ENCODE measurements at places on chromosomes 7 and 10. TPM values are rescaled to one million over a fixed set of nuclear protein-coding genes. Genes with fewer than 3 reads are reported as not detected.

DNA sequence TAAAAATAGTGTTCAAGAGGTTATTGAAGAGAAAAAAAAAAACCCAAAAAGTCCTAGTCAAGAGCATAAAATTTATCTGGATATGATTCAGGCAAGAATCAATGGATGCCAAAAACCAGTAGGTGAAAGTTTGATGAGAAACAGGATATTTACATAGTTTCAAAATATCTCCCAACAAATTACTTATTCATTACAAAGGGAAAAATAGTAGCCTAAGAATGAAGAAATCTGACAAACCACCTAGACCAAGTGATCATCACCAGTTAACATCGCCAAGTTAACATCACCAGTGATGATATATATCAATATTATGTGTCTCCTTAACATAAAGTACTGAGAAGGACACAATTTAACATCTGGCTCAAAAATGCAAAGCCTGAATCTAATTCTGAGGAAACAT lies 85.2 kb downstream of the RNLS start:
- peaks cover 2% of the 10 kb centered on the region for H3K36me3 ChIP-seq
- no peak overlapping the region for H3K27ac ChIP-seq
- no peaks in the 10 kb centered on the region for H3K27me3 ChIP-seq
- peaks cover 11% of the 10 kb centered on the region for H3K4me1 ChIP-seq

DNA sequence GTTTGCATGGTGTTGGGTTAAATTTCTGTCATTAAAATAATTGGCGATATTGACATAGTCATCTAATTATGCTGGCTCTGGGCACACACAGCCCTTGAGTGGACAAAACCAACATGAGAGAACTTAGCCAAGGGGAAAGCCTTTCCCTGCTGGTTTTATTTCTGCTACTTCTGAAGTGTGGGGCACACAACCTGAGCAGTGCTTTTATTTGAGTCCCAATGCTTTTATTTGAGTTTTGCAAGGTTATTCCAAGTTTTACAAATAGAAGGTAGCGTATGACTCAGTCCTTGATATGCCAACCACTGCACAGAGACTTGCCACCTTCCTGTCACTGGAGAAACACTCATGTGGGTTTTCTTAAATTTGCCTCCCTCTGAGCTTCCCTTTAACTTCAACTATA lies 145.7 kb downstream of the EGFR start:
- H3K4me3 ChIP-seq, result no peak overlapping the region
- H3K27me3 ChIP-seq, result no peaks in the 10 kb centered on the region
- H3K4me1 ChIP-seq, result no peaks in the 10 kb centered on the region
- H3K27ac ChIP-seq, result no peak overlapping the region
- DNase-seq, result no peak
- H3K36me3 ChIP-seq, result no peaks in the 10 kb centered on the region

DNA sequence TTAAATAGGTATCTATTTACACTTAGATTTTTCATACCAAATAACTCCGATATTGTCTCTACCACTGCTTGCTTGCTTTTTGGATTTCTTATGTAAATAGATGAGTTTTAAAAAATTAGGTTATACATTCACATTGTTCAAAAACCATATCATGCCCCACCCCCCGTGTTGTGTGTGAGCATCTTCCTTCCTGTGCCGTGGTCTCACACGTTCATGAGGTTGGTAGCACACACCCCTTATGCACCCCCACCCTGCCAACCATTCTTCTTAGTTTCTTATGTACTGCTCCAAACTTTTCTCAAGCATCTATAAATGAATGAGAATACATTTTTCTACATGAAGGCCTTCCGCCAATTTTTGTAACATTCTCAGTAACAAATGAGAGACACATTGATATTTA lies 115.6 kb downstream of the FANK1 start:
- no peaks in the 10 kb centered on the region for H3K4me1 ChIP-seq
- no peak for DNase-seq

Gene IL15RA
- total RNA-seq, result 27.8 TPM

Gene PTPRN2
- total RNA-seq, result 0.72 TPM
